ENCODE measurements at places on chromosomes 6 and 20.

DNA sequence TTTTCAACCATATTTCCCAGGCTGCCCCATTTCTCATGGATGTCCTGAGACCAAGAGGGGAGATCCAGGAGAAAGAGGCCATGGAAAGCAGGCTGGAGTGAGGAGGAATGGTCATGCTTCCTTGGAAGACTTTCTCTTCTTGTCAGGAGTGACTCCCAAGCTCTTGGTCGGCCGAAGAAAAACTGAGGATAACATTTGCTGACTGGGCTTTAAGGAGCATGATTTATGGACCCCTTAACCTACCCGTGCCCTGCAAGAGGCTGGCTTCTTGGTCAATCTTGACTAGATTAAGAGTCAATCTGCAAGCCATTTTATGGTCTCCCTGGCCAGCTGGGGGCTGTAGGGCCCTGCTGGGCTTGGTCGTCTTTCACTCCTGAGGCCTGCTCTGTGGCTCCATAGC is 22.8 kb downstream of the ADGRF4 start:
- no peak for DNase-seq

- no peak for DNase-seq
Measured at GRCh38 chr6:81997090-81997926, 244.8 kb upstream of the TENT5A start.

GRCh38 chr20:51221791-51222408 is 199.0 kb upstream of the KCNG1 start:
- DNase-seq = peak; percentile 49

DNA sequence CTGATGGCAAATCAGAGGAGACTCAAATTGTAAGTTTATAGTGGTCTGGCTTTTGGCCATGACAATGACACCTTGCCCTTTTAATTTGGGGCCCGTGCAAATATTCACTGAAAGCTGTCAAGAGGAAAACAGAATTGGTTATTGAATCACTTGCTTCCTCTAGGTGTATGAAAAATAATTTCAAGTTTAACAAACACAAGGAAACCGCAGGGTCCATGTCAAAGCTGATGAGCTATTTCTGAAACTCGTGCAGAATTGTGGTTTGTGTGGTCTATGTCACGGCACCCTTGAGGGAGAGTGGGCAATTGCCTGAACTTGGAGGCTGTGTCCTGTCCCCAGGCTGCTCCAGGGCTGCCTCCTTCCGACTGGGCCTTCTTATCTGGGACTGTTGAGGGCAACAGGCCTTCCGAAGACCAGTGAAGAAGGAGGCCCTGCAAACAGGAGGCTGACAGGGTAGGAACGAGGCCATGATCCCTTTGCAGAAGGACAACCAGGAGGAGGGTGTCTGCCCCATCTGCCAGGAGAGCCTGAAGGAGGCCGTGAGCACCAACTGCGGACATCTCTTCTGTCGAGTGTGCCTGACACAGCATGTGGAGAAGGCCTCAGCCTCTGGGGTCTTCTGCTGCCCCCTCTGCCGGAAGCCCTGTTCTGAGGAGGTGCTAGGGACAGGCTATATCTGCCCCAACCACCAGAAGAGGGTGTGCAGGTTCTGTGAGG is 788 bp downstream of the TRIM40 start:
- no peak for DNase-seq

GRCh38 chr6:132322398-132322797 is 78.9 kb downstream of the MOXD1 start:
- DNase-seq = no peak

DNA sequence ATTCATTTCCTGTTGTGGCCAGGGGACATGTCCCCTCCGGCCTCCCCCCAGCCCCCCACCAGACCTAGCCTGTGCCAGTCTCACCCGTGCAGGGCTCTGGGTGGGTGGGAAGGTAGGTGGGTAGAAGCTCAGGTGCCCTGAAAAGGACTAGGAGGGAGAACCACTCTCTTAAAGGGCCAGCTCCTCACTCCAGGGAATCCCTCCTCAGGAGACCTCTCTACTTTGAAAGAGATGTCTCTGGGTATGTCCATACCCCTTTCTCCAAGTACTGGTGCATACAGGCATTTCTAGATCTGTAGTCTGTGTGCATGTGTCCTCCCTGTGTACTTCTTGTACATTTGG is 60.8 kb upstream of the EPB41L1 start:
- no peak for DNase-seq

- DNase-seq = no peak
Measured at GRCh38 chr6:43940071-43940392, 170.0 kb downstream of the VEGFA start.
